Activated naive CD8-positive, alpha-beta T cell treated with anti-CD3 and anti-CD28 coated beads for 36 hours (primary cell): ENCODE measurements at places on chromosomes 12 and 14.

DNA sequence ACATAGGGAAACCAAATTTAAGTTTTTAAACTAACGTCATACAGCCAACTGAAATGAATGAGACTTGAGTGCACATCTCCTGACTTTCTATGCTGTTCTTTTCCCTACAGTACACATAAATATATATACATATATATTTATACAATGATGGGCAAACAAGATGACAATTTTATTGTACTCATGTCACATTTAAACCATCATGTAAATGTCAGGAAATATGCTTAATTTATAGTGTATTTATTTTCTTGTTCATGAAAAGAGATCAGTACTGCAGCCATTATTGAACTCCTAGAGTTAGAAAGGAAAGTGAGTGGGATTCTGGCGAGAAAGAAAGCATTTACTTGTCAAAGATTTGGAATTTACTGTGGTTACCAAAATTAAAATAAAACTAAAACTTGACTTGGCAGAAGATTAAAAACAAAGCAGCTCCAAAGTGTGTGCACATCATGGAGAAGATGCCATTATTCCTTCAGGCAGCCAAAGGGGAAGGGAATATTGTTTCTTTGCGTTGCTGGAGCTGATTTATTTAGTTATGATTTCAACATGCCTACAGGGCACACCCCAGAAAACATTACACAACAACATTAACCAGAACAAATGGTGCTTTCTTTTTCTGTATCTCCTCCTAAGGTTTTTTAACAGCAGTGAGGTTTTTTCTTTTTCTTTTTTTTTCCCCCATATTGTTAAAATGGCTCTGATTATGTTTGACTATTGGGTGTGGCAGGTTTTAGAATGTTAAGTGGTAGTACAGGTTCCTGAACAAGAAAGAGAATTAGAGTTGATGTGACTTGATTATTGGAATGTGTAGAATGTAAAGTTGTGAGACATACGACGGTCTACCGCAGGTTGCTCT is 144.6 kb downstream of the RAD51B start:
- DNase-seq, result no peak

GRCh38 chr12:124677552-124678356 is 110.3 kb upstream of the NCOR2 start:
- no peak for DNase-seq

- DNase-seq, result no peak
Measured at GRCh38 chr12:51753980-51754675, 94.4 kb downstream of the FIGNL2 start.

DNA sequence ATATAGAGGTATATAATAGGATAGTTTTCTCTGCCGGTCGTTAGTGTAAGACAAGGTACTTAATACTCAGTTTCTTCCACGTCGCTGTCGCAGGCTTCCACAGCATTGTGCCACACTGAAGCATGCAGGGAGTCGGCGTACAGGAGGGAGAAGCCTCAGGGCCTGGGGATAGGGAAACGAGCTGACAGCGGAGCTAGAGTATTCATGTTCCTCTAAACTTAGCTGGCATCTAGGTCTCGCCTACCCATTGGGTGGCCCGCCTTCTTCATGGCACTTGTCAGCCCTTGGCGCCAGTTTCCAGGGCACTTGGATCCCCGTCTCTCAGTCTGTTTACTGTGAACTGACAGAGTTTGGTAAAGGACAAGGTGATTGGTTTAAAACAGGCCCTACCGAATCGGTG is 73.6 kb downstream of the GNS start:
- DNase-seq, result no peak

DNA sequence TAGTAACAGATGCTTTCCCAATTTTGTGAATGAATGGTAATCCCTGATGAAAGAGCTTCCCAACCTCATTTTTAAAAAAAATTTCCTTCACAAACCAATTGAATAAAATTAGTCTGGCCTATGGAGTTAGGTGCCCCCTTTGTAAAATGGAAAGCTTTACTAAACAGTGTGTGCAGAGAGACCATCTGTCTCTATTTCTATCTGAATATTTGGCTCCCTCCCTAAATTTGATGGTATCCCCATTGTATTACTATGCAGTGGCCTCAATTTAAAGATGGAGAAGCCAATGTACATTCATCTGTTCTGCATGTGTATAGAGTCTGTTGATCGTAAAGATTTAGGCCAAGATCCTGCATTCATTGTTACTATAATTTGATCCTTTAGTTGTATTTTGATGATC is 397.7 kb upstream of the RGS6 start:
- no peak for DNase-seq

DNA sequence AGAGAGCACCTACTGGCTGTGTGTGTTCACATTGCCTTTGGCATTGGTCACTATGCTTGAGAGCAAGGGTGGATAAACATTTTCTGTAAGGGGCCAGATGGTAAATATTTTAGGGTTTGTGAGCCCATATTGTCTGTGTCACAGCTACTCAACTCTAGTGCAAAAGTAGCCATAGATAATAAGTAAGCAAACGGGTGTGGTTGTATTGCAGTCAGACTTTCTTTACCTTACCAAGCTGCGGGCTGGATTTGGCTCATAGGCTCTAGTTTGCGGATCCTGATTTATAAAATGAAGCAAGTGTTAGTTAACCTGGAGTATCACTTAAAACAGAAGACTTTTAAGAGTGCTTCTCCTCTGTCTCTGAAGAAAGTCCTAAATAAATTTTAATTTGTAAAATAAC is 169.0 kb downstream of the KICS2 start:
- no peak for DNase-seq

GRCh38 chr12:44628180-44628579 is 247.9 kb downstream of the NELL2 start:
- no peak for DNase-seq

DNA sequence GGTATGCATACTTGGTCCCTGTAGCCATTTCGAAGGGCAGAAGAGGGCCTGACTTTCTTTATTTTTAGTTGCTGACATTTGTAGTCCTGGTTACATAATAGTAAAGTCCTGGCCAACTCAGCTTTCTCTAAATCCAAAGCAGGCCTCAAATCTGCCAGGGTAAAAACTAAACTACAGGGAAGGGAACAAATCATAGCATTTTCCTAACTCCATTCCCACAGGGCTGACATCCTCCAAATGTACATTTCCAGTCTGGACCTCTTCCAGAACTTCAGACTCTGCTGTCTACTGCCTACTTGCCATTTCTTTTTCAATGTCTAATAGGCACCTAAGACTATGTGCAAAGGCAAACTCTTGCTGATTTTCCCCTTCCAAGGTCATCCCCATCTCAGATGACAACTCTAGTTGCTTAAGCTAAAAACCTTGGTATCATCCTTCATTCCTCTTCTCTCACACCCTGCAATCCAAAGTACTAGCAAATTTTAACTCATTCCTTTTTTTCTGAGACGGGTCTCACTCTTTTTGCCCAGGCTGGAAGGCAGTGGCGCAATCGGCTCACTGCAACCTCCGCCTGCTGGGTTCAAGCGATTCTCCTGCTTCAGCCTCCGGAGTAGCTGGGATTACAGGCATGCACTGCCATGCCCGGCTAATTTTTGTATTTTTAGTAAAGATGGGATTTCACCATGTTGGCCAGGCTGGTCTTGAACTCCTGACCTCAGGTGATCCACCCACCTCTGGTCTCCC is 2.0 kb downstream of the DDIT3 start:
- DNase-seq, result no peak

GRCh38 chr14:62206456-62206855 is 444.2 kb downstream of the SNAPC1 start:
- DNase-seq, result no peak

DNA sequence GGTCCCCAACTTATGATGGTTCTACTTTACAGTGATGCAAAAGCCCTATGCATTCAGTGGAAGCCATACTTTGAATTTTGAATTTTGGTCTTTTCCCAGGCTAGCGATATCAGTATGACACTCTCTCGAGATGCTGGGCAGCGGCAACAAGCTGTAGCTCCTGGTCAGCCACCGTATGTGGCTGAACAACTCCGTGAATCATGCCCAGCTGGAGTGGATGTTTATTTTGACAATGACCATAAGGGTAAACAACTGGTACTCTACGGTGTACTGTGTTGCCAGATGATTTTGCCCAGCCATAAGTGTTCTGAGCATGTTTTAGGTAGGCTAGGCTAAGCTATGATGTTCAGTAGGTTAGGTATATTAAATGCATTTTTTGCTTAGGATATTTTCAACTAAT is 8.2 kb upstream of the ZNF410 start:
- no peak for DNase-seq

DNA sequence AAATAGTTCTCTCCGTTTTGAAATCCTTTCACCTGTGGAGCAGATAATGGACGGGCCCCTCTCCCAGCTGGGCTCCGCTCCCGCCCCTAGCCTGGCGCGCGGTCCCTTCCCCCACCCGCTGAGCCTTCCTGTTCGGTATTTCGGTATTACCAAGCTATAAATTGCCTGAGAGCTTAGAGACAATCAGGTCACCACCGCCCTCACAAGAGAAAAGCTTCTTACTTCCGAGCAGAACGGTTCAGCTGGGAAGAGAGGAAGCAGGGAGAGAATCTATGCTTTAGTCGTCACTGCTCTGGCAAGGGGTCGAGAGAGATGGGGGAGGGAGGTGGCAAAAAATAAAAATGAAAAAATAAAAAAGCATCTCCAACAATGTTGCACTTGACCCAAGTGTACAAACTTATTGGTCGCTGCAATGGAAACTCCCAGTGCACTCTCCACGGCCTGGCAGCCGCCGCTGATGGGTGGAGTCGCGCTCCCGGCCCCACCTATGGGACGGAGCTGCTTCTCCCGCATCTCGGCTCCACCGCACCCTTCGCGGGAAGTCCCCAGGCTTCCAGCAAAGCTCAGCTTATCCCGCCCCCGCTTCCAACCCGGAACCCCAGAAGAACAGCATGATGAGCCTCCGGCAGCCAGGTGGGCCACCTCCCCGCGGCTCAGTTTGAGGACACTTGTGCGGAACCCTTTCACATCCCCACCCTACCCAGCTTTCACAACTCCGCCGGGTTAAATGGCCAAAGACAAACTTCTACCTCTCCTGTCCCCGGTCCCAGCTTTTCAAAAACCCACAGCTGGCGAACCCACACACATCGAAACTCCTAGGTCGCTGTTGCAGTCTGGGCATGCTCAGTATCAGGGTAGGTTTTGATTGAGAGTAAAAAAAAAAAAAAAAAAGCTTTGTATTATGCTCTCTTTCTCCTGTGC is 832 bp upstream of the SYT1 start:
- DNase-seq, result no peak

- DNase-seq, result no peak
Measured at GRCh38 chr12:23290627-23291330, 658.7 kb downstream of the SOX5 start.

GRCh38 chr14:73221945-73222344 is 15.4 kb upstream of the PAPLN start:
- DNase-seq, result no peak

DNA sequence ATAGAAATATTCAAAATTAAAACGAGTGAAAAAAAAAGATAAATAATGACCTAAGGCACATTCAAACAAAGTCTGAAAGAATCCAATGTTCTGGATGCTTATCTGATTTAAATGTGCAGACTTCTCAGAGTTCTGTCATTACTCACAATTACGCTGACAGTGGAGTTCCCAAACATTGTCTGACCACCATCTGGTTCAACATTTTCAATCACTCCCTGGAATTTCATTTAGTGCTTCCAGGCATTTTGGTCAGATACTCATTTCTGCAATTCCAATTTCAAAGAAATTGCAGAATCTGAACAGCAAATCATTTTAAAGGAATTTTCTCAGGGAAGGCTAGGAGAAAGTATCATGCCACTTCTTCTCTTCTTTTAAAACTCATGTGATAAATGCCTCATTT is 398.2 kb upstream of the PDE3A start:
- no peak for DNase-seq

- DNase-seq, result no peak
Measured at GRCh38 chr14:96149131-96149530, 55.5 kb upstream of the BDKRB2 start.

DNA sequence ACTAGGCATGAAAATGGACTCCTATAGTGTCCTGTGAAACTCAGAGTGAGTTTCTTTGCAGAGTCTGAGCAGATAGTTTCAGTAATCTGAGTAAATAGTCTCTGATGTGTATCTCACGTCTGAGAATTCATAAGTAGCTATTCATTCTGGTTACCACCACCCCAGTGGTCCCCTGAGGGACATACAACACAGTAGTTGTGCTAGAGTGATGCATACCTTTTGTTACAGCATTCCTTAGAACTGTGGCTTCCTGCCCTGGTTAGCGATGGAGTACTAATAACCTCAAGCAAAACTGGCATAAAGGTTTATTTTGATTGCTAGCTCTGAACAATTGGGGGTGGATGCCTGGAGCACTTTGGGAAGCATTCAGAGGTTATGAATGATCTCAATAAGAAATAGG is 114.7 kb downstream of the DAAM1 start:
- no peak for DNase-seq

- no peak for DNase-seq
Measured at GRCh38 chr14:100654025-100654813, 67.0 kb upstream of the BEGAIN start.

DNA sequence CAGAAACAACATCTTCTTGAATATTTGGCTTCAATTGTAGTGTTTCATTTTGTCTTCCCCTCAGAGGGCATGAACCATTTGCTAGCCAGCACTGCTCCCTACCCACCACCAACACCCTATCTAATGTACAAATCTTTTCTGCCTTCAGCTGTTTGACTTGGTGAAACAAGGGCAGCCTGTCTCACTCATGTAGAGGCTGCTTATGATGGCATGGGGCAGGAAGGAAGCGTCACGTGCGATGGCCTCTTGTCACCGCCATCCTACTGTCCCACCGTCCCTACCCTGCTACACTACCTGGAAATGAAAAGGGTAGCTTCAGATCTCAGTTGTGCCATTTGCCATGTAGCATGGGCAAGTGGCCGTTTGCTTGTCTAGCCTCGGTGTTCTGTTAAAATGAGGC is 29.9 kb upstream of the LRTM2 start:
- DNase-seq, result no peak

DNA sequence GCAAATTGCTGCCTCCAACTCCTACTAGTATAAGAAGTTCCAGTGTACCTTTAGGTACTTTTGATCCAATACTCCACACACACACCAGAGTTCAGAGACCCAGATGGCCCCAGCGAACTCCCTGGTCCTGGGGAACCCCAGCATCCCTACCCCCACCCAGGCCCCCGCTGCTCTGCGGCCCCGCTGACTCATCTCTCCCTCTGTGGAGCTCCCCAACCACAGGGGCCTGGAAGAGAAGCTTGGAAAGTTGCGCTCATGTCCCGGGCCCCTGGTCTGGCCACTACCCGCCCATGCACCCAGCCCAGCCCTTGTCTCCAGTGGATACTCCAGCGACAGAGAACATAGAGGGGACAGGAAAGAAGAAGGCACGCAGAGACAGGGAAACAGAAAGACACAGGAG is 4.2 kb upstream of the SP7 start:
- DNase-seq, result peak; percentile 31
